GM23338 (cell line): ENCODE measurements at places on chromosomes 4 and X.

DNA sequence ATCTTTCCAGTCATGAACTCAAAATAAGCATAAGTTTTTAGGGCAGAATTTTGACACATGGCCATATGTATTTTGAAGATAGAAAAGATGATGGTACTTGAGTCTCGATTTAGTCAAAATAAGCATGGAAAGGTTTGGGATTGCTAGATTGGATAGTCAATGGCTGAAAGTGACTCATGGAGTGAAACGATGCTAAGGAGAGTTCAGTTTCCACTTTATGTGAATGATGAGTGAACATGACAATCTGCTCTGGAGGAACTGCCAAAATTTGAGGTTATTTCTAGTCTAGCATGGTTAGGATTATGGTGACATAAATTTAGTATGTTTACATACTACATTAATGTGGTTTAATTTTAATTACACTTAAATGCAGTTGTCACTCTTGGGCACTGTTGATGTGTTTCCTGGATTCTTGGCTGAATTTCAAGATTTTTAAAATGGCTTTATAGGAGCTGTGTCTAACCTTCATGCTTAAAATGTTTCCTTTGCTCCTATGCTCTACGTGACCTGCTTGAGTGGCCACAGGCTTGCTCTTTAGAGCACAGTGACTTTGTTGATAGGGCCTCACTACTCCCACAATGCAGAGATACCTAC, 17.1 kb downstream of the DDX3X start:
- peak; percentile 18 for DNase-seq

DNA sequence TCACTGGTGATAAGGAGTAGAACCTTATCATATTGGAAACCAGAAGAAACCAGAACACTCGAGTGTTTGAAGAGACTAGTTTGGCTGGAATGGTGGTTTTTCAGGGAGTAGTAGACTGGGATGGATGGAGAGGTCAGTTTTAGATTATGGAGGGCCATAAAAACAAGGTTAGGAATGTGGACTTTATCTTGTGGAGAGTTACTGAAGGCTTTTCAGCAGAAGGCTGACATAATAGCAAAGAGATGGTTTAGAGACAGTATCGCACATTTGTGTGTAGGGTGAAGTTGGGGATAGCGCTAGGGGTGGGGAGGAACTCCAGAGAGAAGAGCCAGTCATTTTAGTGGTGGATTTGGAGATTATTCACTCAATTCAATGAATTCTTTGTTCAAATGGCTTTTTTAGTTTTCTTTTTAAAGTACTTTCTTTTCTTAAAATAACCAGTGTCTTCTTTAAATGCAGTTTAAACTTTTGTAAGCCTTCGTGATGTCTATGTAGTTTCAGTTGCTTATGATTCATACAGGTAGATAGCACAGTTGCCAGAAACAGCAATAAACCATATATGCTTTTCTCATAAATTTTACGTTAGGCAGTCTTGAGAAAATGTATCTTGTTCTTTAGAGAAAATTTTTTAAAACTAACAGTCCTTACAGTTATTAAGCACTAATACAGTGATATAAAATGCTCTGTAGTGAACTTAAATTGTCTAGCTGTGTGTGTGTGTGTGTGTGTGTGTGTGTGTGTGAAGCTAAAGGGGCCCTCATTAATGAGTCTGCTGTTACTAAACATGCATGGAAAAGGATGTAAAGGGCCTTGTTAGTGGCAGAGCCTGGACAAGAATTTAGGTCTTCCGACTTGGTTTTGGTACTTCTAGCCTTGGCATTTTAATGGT, 3.8 kb downstream of the ARHGAP10 start:
- no peak for DNase-seq

DNA sequence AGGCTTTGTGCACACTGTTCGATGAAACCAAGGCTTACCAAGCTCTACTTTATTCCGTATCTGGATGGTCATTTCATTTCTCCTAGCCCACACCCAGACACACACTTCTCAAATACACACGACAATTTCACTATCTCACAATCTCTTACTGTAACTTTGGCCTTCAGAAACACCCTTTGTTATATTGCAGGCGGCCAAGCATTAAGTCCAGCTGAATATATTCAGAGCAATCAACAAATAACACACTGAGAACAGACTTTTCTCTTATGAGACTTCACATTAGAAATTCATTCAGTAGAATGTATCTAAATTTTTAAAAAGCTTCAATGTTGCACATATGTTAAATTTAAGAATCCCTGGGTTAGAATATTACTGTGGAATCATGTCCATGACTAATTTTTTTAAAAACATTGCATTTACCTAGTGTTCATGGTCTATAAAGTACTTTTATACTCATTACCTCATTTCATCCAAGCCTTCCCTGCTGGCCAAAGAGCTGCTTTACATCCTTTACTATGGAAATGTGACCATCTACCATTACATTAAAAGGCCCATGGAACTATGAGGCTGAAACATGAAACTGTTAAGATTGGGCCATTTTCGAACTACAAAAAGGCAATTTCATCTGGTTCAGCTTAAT, 10.5 kb upstream of the MAGEB17 start:
- no peak for DNase-seq

DNA sequence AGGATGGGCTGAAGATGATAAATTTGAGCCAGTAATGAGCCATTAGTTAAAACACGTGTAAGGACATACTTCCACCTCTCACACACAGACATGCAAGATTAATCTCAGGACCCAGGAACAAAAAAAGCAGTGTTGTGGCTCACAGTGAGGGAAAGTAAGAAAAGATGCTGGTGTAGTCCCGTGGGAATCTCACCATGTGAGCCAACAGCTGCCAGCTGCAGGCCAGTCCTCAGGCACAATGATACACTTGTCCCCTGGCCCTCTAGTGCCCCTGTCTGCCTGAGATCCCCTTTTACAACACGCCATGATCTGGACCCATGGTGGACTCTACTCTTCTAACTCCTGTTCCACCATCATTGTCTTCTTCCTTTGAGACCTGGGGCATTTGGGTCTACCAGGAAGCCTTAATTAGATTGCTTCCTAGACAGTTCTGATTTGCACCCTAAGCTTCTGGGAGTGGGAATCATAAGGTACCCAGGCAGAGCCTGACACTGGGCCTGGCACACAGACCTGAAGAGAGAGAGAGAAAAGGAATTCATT, 194.7 kb downstream of the STIM2 start:
- DNase-seq = no peak

DNA sequence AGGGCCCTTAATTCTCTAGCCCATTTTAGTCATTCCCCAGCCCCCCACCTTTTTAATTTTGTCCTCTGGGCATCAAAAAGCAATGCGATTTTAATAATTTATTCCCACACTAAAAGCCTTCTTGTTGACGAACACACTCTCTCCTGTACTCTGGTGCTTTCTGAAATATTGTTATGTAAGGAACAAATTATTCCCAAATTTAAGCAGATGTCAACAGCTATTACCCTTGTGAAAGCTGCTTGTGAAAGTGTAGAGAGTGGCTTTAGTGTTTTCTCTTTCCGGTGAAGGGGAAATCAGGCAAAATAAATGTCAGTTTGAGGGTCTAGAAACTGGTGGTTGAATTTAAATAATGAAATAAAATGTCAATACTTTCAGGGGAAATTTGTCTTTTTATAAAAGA, 221.2 kb upstream of the CNKSR2 start:
- DNase-seq = no peak

DNA sequence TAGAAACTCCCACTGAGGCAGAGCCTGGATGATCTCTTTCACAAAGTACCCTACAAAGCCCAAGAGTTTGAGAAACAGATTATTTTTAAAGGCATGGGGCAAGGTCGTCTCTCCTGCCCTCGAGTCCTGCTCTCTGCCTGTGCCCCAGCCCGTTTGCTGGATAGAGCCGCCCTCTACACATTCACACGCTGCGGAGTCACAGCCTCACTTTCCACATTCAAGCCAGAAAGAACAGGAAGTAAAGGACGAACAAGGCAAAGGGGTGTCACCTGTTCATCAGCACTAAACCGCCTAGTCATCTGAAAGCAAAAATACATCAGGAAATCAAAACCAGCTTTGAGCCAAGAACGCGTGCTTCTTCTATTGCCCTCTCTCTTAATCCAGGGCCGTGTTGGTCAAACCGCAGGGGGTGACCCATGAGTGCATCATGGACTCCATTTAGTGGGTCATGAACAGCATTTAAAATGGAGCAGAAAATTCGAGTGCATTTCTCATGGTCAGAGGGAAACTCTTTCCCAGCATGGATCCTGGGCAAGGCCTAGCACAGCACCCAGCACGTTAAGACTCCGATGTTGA, 83.4 kb downstream of the PHKA2 start:
- no peak for DNase-seq

DNA sequence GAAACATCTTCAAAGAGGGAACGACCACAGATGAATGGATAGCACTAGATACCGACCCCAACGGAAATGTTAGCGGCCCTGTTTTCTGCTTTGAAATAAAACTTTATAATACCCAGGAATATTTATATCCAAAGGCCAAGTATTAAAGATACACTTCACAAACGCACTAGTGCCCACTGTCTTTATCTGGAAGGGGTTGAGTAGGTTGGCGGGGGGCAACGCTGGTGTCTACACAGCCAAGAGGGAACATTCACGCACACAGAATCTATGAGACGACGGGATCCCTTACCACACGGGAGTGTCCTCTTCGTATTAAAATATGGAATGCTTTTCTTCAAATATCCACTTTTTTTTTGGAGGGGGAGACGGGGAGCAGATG, 3.3 kb downstream of the HAND2 start:
- peak; percentile 6 for DNase-seq

DNA sequence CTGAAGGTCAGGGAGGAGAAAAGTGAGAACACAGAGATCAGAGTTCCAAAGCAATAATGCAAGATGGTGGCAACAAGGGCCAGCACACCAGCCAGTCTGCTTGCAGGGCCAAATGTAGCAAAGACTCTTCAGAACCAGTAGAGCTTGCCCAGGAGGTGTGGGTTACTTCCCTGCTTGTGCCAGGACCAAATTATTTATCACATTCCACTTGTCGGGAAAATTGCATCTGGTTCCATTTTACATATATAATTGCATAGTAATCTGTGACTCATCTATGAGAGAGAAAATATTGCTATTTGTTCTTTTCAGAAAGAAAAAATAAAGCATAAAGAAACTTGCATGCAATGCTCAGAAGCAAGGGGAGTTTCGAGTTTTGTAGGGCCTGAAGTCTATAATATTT, 41.4 kb downstream of the MAML3 start:
- no peak for DNase-seq

DNA sequence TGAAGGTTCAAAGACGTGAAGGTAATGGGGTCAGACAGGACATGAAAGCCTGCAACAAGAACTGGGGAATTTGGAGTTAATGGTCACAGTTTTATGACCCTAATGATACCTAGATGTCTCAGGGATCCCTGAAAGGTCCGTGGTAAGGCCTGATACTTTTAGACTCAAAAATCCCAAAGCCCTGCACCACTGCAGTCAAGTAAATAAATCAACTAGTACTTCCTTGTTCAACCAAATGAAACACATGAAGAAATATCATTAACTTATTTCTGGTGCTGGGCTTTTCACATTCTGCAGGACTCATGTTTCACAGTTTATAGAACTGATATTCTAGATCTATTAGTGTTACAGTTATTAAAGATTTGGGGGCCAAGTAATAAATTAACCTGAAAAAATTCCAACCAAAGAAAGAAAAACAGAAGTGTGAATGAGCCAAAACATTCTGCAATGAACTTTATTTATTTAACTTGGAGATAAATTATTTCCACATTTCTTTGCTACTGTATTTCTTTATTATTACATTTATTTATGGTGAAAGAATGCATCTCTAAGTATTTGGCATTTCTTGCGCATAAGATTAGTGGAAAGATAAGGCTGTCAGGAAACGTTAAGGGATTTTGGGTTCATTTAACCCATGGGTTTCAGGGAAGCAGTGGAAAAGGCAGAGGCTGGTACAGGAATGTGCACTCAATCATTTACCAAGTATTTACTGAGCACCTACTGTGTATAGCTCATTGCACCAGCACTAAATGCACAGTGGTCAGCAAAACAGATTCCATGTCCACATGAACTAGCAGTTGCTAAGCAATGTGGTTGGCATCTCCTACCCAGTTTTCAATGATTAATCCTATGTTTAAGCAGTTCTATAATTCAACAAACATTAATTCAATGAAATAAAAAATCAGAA, 8.7 kb downstream of the WDFY3 start:
- no peak for DNase-seq

- no peak for DNase-seq
Measured at GRCh38 chrX:136417806-136418205, 69.9 kb upstream of the BRS3 start.

DNA sequence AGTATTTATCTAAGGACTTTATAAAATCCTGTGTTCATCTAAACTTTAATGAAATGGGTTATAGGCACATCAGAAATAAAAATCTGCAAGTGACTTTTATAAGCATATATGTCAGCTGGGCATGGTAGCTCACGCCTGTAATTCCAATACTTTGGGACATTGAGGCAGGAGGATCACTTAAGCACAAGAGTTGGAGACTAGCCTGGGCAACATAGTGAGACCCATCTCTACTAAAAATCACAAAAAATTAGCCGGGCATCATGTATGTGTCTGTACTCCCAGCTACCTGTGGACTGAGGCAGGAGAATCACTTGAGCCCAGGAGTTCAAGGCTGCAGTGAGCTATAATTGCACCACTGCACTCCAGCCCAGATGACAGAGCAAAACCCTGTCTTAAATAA, 20.9 kb downstream of the TBC1D9 start:
- no peak for DNase-seq

GRCh38 chrX:13836575-13836974, 19.7 kb upstream of the GPM6B start:
- DNase-seq = no peak

DNA sequence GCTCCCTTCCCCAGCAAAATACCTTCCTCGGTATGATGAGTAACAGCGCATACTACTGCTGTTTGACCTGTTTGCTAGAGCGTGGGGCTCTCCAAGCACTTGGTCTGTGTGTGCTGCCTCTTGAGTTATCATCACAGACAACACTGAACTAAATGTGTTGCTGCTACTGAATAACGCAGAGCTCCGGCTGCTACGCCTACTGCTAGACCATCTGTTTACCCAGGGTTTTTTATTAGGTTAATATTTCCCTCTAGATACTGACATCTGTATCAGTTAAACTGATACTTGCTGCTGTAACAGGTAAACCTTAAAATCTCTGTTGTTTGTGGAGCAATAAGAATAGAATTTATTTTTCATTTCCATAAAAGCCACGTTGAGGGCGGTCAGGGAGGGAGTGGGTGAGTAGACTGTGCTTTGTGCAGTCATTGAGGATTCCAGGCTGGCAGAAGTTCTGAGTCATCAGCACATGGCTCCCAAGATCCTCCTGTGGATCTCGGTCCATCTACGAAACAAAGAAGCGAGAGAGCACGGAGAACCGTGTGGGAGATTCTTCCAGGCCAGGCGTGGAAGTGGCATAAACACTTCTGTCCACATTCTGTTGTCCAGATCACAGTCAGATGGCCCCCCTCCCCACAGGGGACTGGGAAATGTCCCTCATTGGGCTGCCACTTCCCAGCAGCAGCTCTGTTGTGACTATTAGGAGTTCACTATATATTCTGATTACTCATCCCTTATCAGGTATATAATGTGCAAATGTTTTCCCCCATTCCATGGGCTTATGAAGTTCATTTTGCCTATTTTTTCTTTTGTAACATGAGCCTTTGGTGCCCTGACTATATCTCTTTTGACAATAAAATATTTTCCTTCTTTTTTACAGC, 14.1 kb downstream of the GRK4 start:
- DNase-seq = no peak

GRCh38 chrX:25125483-25125882, 109.7 kb upstream of the ARX start:
- DNase-seq = no peak
